Sigmoid colon (tissue), 7 donors: ENCODE measurements at places on chromosomes 12 and 14. TPM values are rescaled to one million over a fixed set of nuclear protein-coding genes. Genes with fewer than 3 reads are reported as not detected.
A peak's percentile ranks its signal among the peaks of the same experiment; 100 is the strongest.

GRCh38 chr14:86532219-86532618, 1002.3 kb downstream of the FLRT2 start:
- no peak overlapping the region for H3K27ac ChIP-seq
- H3K4me3 ChIP-seq = no peak overlapping the region
- H3K27me3 ChIP-seq = no peaks in the 10 kb centered on the region
- DNase-seq = no peak
- H3K4me1 ChIP-seq = no peaks in the 10 kb centered on the region

DNA sequence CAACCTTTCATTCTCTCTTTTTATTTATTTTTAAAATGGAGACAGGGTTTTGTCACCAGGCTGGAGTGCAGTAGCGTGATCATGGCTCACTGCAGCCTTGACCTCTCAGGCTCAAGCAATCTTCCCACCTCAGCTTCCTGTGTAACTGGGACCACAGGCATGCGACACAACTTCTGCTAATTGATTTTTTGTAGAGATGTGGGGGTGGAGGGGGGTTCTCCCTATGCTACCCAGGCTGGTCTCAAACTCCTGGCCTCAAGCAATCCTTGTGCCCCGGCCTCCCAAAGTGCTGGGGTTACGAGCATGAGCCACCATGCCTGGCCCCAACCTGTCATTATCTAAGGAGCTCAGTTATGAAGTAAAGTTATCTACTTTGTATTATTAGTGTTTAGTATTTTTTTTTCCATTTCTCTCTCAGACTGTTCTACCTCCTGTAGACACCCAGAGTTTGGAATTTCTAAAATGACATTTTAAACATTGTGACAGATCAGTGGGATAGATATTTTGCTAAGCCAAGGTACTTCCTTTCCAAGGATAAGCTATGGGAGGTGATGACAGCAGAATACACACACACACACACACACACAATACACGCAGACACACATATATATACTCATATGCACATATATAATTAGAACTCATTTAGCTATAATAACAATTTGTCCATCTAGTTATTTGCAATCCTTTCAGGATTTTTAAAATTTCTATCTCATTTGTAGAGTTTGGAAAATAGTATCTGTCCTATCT, 2.1 kb upstream of the USP44 start:
- no peaks in the 10 kb centered on the region for H3K27me3 ChIP-seq
- DNase-seq = no peak
- no peak overlapping the region for H3K4me3 ChIP-seq
- no peak overlapping the region for H3K27ac ChIP-seq
- no peaks in the 10 kb centered on the region for H3K4me1 ChIP-seq
- no peaks in the 10 kb centered on the region for H3K36me3 ChIP-seq

- no peak for DNase-seq
- peak overlapping the region; percentile 68 for H3K4me3 ChIP-seq
- no peaks in the 10 kb centered on the region for H3K36me3 ChIP-seq
- peak overlapping the region; percentile 90 for H3K27ac ChIP-seq
Measured at GRCh38 chr12:121209221-121209620, 708 bp upstream of the P2RX4 start.

- H3K4me1 ChIP-seq = no peaks in the 10 kb centered on the region
- no peaks in the 10 kb centered on the region for H3K27me3 ChIP-seq
- no peaks in the 10 kb centered on the region for H3K36me3 ChIP-seq
Measured at GRCh38 chr14:39956372-39956771, 524.1 kb upstream of the FBXO33 start.

DNA sequence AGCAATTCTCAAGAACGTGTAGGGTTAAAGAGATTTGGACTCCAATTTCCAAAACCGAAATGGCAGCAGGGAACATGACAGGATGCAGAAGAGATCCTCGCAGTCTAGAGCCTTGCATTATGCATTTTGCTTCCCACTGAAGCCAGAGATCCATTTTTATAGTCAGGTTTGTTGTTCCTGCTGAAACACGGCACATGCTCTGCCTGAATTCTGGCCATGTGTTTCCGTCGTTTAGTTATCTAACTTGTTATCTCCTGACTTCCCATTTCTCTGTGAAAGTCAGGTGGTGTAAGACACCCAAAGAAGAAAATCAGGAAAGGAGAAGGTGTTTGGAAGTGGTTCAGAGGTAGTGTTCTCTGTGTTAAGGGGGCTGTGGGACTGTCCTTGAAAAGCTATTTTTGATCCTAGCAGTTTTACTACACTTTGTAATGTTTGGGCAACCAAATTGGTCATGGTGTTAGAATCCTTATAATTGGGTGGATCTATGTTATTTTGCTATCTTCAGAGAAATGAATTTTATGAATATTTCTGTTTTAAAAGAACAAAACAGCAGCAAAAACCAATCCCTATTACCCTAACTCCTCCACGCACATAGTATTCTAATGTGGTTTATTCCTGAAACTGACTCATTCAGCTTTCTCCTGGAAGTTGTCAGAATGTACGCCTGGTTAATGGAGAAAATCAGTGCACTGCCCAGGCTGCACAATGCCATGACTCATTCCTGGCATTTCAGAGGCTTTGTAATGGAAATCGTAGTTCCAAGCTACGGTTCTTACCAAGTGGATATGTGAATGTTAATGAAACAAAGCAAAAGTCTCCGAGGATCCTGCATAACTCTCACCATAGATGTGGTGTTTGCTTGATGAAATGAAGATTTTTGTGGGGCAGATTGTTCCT, 110.1 kb downstream of the SAMD4A start:
- peak overlapping the region; percentile 5 for H3K4me3 ChIP-seq
- H3K36me3 ChIP-seq = no peaks in the 10 kb centered on the region
- no peaks in the 10 kb centered on the region for H3K27me3 ChIP-seq

DNA sequence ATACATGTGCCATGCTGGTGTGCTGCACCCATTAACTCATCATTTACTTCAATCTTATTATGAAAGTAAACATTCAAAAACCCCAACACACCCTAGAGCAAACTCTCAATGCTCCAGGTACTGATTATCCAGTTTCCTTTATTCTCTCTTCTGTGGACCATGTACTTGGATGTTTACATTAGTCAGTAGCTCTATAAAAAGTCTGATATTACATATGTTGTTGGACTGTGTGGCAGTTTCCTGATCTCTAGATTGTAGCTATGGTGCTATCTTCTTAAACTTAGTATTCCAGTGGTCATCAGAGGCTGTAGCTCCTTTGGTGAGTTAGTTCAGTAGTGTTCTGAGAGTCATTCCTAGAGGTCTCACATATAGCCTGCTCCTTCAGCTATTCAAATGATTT, 25.1 kb upstream of the ITGA5 start:
- no peaks in the 10 kb centered on the region for H3K36me3 ChIP-seq
- H3K27ac ChIP-seq = no peak overlapping the region
- no peaks in the 10 kb centered on the region for H3K27me3 ChIP-seq
- H3K4me3 ChIP-seq = no peak overlapping the region

DNA sequence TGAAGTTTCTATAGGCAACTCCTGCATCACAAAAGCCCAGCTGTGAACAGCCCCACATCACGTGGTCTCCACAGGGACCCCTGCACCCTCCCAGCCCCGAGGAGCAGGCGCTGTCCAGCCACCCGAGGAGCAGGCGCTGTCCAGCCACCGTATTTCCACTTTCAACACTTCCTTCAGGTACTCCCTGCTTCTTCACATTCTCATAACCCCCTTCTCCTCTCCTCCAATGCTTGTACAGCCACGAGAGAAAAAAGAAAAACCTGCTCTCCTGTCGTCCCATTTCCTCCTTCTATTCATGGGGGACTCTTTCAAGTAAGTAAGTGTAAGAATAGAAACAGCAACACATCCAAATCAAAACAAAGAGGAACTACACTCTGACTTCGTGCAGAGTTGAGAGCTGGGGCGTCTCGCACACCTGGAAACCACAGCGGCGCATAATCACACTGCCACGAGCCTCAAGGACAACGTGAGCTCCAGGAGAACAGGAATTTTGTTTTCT, 11.9 kb downstream of the CDC42BPB start:
- DNase-seq = no peak
- no peak overlapping the region for H3K4me3 ChIP-seq
- H3K36me3 ChIP-seq = no peaks in the 10 kb centered on the region
- H3K27me3 ChIP-seq = no peaks in the 10 kb centered on the region
- no peak overlapping the region for H3K27ac ChIP-seq

DNA sequence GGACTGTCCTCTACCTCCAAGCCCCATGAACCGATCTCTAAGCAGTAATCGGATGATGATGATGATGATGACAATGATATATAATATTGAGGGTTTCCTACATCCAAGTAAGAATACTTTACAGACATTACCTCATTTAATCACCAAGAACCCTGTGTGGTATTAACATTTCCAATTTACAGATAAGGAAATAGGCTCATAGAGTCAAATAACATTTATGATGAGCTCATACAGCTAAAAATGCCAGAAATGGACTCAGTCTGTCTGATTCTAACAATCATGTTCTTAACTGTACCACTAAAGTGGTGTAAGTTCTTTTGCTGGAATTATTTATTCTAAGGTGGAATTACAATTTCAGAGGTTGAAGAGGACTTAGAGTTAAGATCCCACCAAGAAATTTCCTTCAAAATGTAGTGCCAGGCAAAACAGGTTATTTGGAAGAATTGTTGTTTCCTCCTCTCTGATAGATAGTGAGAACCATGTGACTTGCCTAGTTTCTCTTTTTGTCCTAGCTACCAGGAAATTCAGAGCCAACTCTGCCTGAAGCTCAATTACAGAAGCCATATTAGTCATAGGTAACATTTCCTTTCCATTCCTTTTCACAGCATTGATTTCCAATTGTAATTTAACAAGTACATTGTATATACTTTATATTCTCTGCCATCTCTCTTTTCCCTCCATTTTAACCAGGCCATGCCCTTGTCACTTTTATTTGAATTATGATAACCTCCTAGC, 23.8 kb upstream of the CCDC175 start:
- no peak overlapping the region for H3K27ac ChIP-seq
- H3K4me3 ChIP-seq = no peak overlapping the region
- no peaks in the 10 kb centered on the region for H3K4me1 ChIP-seq
- no peak for DNase-seq
- no peaks in the 10 kb centered on the region for H3K27me3 ChIP-seq
- no peaks in the 10 kb centered on the region for H3K36me3 ChIP-seq

DNA sequence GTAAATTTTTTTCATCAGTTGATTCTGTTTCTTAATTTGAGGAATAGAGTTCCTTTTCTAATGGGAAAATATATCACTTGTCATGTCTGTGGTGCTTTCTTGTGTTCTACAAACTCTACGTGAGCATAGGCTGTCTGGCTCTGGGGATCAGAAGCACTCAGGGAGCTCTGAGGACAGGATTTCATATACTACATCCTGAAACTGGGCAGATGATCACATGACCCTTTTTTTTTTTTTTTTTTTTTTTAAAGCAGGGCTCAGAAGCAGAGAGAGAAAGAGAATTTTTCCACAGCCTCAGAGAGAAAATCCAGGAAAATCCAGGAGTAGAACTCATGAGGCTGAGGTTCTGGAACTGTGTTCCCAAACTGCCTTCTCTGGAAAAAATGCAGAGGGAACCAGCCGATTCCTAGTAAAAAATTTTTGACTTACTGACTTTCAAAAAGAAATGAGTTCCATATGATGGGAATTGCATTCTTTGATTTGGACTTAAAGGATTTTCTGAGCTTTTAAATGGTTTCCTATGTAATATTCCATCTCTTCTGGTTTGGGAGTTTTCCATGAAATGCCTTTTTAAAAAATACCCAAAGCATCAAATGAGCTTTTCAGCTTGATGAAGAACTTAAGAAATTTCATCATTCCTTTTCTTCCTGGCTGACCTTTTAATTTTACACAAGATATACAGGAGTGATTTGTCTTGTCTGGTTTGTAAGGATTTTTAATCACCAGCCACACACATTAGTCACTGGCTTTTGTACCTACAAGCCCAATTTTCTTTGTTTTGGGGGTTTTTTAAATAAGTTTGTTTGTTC, 183.1 kb upstream of the HIF1A start:
- DNase-seq = no peak
- peak overlapping the region; percentile 44 for H3K27ac ChIP-seq
- no peaks in the 10 kb centered on the region for H3K36me3 ChIP-seq
- no peak overlapping the region for H3K4me3 ChIP-seq

GRCh38 chr12:19490908-19491307, 51.6 kb downstream of the AEBP2 start:
- no peak overlapping the region for H3K27ac ChIP-seq
- H3K4me3 ChIP-seq = no peak overlapping the region
- no peak for DNase-seq

GRCh38 chr14:81252278-81252677, 31.5 kb upstream of the GTF2A1 start:
- no peak overlapping the region for H3K27ac ChIP-seq
- no peak for DNase-seq
- no peaks in the 10 kb centered on the region for H3K36me3 ChIP-seq

GRCh38 chr14:41950428-41951151, 343.9 kb downstream of the LRFN5 start:
- no peaks in the 10 kb centered on the region for H3K36me3 ChIP-seq
- no peak overlapping the region for H3K27ac ChIP-seq
- no peak for DNase-seq
- peaks cover 3% of the 10 kb centered on the region for H3K4me1 ChIP-seq
- no peak overlapping the region for H3K4me3 ChIP-seq

GRCh38 chr12:119153477-119154434, 25.0 kb upstream of the HSPB8 start:
- H3K27ac ChIP-seq = no peak overlapping the region
- no peaks in the 10 kb centered on the region for H3K36me3 ChIP-seq
- H3K4me1 ChIP-seq = no peaks in the 10 kb centered on the region
- H3K4me3 ChIP-seq = no peak overlapping the region
- peak; percentile 76 for DNase-seq
- no peaks in the 10 kb centered on the region for H3K27me3 ChIP-seq

DNA sequence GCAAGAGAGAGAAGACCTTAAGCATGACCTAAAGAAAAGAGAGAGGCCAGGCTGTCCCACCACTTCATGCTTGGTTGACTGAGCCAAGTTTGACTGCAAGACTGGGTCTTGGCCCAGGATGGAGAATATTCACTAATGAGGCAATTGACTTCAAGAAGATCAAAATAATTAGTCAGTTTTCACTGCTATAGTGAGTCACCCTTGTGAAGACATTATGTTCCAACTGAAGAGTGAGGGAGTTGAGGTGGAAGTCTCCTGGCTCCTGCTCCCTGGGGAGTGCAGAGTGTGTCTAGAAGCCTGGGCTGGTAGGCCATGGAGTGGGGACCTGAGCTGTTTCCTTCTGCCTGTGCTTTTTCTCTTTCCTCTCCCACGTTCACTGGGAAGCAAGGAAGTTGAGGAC, 117.6 kb downstream of the CACNA1C start:
- H3K27ac ChIP-seq = peak overlapping the region; percentile 68
- H3K4me3 ChIP-seq = no peak overlapping the region
- peaks cover 84% of the 10 kb centered on the region for H3K4me1 ChIP-seq
- H3K36me3 ChIP-seq = no peaks in the 10 kb centered on the region
- DNase-seq = peak; percentile 69

- H3K27me3 ChIP-seq = no peaks in the 10 kb centered on the region
- H3K4me3 ChIP-seq = no peak overlapping the region
- no peak for DNase-seq
- H3K4me1 ChIP-seq = peaks cover 56% of the 10 kb centered on the region
- H3K27ac ChIP-seq = peak overlapping the region; percentile 100
- no peaks in the 10 kb centered on the region for H3K36me3 ChIP-seq
Measured at GRCh38 chr12:96395236-96395635, 5.0 kb downstream of the CDK17 start.

- peak; percentile 68 for DNase-seq
- H3K27ac ChIP-seq = peak overlapping the region; percentile 3
- peaks cover 38% of the 10 kb centered on the region for H3K4me1 ChIP-seq
- H3K4me3 ChIP-seq = peak overlapping the region; percentile 52
Measured at GRCh38 chr12:120584343-120585149, 3.3 kb upstream of the POP5 start.

Gene HOXC6
- polyA plus RNA-seq = not detected

Gene ENDOU
- polyA plus RNA-seq = 0.25 TPM

Gene RIMBP2
- polyA plus RNA-seq = 0.23 TPM
